Body of pancreas (tissue), 4 donors: ENCODE measurements at places on chromosomes 6 and 20. TPM values are rescaled to one million over a fixed set of nuclear protein-coding genes. Genes with fewer than 3 reads are reported as not detected.

DNA sequence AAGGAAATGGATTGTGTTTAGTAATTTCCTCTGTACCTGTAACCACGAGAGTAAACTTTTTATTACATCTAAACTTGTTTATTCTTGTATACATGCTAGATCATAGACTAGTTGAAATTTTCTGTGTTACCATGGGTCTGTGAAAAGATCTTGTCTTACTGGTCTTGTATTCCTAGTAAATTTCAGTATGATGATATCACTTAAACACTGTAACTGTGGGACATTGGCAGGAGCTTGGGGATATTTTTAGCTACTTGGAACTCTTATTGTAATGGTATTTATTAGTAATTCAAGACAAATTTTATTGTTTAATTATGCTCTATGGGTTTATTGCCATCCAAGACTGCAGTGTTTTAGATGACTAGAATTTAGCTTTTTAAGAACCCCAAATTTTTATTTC is 25.9 kb upstream of the TULP4 start:
- DNase-seq: no peak

DNA sequence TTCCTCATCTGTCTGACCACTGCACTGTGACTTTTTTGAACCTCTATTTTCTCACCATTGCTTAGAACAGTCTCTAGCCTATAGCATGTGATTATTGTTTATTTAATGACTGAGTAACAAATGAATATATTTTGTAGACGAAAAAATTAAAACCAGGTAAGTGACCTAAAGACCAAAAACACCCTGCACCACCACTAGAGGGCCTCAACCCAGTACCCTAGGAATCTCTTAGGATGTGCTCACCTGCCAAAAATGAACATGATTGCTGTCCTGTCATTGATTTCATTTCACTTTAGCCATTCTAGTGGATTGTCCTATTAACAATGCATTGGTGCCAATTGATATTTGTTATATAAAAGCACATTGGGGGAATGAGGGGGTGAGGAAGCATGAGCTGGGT is 199.1 kb downstream of the COL9A1 start:
- DNase-seq: no peak

Gene HLA-DOA
- total RNA-seq: 83.3 TPM

Gene COL20A1
- total RNA-seq: not detected

DNA sequence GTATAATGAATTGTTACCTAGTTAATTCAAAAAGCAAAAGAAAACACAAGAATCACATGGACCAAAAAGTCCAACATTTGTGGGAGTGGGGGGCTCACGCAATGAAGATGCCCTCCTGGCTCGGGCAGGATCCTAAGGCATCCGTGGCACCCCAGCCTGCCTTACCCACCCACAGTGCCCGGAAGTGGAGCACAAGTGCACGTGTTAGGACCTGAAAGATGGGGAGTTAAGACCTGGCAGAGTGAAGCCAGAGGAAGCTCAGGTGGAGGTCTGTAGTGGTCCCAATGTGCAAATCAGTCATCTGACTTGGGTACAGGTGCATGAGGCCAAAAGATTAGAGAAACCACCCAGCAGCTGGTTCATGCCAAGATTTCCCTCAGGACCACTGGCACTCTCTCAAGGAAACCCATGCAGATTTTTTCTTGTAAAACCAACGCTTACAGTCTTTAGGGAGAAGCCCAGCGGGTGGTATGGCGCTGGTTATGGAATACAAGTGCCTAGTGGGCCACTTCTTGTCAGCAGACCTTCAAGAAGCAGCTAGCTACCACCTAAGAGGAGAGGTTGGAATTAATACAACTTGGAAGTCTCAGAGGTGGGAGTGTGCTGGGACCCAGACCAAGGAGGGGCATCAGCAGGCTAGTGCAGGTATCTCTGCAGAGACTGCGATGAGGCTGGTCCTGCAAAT is 42.1 kb downstream of the BFSP1 start:
- no peak for DNase-seq

GRCh38 chr20:30484009-30484748 is 773.3 kb upstream of the DEFB115 start:
- DNase-seq: no peak

Gene GRM4
- 0.33 TPM for total RNA-seq

Gene FUT9
- total RNA-seq: 9.2 TPM

- DNase-seq: no peak
These were observed 18.3 kb downstream of the FOXC1 start for GRCh38 chr6:1627827-1628560.

DNA sequence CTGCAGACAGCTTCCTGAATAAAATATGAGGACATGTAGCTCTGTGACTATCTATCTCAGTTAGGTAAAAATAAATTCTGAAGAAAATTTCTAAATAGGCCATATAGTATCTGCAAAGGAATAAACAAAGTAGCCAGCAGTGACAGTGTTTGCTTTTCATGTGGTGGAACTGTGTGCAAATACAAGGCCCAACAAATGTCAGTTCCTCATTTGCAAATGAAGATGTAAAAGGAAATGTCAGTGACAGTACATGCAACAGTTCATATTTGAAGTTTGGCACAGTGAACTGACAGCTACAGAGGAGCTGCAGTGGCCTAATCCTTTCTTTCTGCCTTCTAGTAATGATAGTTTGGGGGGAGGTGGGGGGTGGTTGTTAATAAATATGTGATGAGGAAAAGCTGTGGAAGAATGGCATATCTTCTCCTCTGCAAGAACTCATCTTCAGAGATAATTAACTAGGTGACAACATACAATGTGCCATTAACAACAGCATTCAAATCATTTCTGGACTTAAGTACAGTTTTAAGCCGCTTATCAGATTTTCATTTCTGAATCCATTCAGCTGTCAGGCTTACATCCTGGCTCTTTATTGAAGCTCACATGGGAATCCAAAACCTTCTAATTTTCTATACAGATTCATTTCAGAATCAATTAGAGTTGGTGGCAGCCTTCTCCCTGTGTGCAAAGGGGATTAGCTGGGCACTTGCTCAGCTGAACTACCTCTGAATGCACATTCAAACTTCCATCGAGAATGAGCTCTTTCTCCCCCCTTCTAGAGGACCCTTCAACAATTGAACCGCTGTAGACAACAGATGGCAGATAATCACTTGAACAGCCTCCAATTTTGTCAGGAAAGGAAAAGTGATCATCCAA is 1059.0 kb upstream of the EPHA7 start:
- DNase-seq: no peak

DNA sequence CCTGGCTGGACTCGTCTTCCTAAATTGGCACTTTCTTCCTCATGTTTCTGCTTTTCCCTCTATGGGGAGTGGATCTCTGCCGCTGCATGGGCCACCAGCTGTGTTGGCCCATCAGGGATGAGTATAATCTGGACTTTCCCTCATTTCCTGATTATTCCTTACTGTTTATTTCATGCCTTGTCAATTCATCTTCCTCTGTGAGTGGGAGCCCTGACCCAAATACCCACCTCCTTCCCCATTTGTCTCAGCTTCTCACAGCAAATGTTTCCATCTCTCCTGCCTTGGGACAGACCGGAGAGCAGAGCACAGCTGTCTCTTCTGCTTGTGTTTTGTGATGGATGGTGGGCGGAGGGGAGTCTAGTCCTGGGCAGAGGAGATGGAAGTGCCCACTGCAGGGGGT is 212.7 kb downstream of the UST start:
- no peak for DNase-seq

- DNase-seq: no peak
These were observed 102.3 kb upstream of the BMP2 start for GRCh38 chr20:6665161-6665560.

Gene NKX2-4
- not detected for total RNA-seq

GRCh38 chr6:70107852-70108629 is 194.8 kb downstream of the COL9A1 start:
- DNase-seq: no peak

Gene BPI
- total RNA-seq: not detected

GRCh38 chr20:56409956-56410355 is 2.1 kb upstream of the CASS4 start:
- DNase-seq: no peak

DNA sequence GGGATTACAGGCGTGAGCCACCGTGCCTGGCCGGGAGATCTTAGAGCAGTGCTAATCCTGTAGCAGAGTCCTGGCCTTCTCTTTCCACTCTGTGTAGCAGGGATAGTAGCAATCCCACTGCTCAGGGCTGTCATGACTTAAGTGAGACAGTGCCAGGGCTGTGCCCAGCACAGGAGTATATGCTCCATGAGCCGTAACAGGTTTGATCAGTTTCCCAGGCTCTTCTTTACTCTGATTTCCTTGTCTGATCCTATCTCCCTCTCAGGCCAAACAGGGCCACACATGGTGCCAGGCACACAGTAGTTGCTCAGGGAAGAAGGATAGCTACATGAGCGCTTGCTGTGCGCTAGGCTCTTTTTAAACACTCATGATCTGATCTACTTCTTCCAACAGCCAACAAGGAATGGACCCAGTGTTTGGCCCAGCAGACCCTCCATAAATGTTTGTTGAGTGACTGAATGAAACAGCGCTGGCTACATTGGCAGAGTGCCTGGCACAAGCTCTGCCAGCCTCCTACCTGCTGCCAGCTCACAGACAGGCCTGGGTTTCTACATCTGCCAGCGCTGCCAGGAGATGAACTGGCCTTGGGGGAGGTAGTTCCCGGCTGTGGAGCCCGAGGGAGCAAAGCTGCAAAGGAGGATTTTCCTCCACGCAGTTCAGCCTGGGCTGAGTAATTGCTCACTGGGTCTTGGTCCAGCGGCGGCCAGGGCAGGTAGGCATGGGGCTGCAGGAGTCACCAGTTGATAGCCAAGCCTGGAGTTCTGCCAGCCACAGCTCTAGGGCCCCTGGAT is 36.9 kb downstream of the SNAI1 start:
- peak; percentile 47 for DNase-seq

DNA sequence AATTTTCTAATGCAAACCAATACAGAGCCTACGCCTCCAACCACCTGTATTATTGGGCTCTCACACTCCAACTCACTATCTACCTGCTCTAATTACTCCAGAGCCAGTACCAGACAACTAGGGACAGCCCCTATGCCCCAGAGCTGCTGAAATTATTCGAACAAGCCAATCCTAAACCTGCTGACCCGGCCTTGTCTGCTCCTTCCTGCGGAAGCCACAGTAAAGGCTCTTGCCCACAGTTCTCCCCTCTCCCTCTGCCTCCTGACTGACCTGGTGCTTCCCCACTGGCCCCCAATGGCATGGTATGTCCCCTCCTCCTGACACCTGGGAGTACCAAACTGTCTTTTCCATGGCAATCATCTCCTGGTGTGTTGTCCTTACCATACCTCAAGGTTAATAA is 4.1 kb upstream of the TOX2 start:
- no peak for DNase-seq

Gene PACSIN1
- 0.52 TPM for total RNA-seq

Gene MEI4
- 2.1 TPM for total RNA-seq

- DNase-seq: no peak
These were observed 54.8 kb upstream of the AKIRIN2 start for GRCh38 chr6:87756858-87757257.

DNA sequence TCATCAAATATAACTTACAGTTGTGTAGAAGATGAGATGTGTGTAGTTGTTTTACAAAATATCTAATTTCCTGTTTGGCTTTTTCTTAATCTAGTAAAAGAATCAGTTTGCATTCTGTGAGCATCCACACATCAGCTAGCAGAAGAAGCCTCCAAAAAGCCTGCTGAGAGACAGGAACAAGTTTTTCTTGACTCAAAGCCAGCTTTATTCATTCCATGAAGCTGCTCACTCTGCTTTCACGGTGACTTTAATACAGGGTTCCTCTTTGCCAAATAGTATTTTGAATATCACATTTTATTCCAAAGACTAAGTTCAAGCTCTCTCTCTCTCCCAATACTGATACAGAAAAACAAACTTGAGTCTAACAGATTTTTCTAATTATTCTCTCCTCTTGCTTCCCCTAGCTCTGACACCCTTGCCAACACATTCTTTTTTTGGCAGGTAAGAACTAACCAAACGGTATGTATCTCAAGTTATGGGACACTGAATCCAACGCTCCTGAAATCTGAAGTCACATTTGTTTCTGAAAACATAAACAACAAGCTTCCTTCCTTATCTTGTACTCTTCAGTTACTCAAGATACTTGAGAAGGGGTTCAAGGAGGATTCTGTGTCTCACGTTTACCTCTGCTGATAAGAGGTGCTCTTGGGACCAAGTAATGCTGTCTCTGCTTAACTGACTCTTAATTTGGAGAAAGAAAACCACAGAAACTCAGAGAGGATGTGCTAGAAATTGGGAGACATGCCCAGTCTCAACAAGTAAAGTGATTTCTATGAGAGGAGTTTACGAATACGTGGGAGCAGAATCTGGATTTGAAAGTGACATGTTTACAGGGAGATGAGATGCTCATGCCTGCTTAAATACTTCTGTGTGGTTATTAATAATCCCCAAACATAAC is 184.2 kb upstream of the SPTLC3 start:
- no peak for DNase-seq

GRCh38 chr20:60676011-60676410 is 576.0 kb upstream of the CDH4 start:
- DNase-seq: no peak

DNA sequence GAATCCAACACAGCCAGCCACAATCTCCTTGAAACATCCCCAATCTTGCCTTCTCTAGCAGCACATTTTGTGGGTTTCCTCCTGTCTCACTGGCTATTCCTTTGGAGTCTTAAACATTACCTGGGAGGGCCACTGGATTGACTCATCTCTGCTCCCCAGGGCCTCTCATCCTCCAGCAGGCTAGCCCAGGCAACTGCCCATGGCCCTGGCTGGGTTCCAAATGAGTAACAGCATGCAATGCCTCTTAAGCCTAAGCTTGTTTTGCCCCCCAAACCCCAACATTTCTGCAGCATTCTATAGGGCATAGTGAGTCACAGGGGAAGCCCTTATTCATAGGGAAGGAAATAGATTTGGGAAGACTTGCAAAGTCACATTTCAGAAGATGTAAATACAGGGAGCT is 204.9 kb downstream of the FOXA2 start:
- no peak for DNase-seq

Gene NMBR
- total RNA-seq: not detected

Gene HLA-DMA
- total RNA-seq: 26.7 TPM

Gene USP49
- total RNA-seq: 3.3 TPM

Gene PCK1
- 33.3 TPM for total RNA-seq

DNA sequence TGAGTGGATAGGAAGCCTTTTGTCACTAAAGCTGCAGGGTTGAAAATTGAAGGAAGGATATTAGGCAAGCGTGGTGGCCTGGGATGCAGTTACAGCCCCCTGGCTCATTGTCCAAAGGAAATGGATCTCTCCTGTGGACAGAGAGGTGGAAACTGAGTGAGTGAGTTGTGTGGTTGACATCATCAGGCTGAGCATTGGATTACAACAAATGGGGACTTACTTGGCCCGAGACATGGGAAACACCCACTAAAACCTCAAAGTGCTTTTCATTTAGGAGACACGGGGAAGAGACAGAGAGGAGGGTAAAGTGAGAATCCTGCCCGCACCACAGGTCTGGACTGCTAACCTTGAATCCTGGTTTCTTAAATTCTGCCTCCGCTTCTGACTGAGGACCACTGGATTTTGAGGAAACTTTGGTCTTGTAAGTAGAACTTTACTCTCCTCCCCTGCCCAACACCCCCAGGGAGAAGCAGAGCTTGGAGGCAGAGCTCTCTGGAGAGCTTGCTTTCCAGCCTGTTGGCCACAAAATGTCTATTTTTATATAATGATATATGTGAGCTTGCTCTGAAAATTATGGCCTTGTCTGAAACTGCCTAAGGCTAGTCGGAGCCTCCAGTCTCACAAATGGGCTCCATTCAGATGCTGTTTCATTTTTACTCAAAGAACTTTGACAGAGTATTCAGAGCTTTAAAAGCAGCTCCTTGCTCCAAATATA is at the start of gene PKIG:
PKIG (plus strand) TSS at position 269 of the 715 bp plus-strand sequence. CDS start 31,978 bp downstream, outside the sequence.
- DNase-seq: no peak

Gene KCNK5
- 16.9 TPM for total RNA-seq
